Activated T-cell treated with anti-CD3 and anti-CD28 coated beads for 4 hours (primary cell): ENCODE measurements at places on chromosomes 7 and 10.

DNA sequence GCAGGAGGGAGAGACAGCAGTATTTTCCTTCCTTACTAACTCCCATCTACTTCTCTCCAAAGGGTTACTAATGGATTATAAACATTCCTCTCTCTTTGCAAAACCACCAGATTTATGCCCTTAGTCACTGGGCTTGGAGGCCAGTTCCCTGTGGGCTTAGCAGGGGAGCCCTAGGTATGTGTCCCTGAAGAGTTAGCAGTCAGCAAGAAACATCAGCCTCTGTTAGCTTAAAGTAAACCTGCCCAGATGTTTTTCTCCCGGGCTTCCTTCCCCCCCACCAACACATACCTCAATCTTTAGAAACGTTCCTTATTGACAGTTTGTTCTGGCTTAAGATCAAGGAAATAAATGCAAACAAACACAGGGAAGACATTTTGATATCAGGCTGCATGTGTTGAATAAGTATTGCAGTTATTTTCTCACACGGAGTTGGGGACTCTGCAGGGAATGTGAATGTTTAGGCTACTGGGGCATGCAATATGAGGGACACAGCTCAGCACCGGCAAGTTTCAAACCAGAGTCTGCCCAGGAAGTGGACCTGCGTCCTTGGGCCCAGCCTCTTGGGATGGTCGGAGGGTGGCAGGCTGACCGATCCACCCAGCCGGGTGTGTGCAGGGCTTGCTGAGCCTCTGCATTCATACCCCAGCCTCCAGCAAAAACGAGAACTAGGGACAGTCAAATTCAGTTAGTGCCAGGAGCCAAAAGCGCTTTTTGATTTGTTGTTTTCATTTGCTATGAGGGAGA is 252.0 kb upstream of the GRB10 start:
- DNase-seq, result no peak

- no peak for DNase-seq
Observed at GRCh38 chr7:153193144-153193595, 433.6 kb downstream of the ACTR3B start.

DNA sequence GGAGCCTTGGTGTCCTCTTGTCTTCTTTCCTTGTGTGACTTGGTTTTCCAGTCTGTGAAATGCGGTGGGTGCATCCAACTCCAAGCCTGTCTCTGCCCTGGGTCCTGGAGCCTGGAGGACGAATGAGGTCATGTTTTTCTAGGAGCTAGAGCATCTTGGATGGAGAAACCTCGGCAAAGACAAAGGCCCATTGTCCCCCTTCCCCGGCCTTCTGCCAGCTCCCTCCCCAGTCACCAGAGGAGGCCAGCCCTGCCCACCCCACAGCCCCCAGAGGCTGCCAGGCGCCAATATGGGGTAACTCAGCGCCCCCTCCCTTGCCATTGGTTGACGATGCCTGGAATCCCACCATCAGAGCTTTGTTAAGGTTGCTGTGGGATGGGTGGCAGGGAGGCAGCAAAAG is 40.4 kb downstream of the KCTD7 start:
- DNase-seq, result no peak

- no peak for DNase-seq
Observed at GRCh38 chr7:27032839-27033238, 63.0 kb downstream of the HOXA1 start.

GRCh38 chr10:44928462-44928861 is 17.3 kb downstream of the TMEM72 start:
- no peak for DNase-seq

DNA sequence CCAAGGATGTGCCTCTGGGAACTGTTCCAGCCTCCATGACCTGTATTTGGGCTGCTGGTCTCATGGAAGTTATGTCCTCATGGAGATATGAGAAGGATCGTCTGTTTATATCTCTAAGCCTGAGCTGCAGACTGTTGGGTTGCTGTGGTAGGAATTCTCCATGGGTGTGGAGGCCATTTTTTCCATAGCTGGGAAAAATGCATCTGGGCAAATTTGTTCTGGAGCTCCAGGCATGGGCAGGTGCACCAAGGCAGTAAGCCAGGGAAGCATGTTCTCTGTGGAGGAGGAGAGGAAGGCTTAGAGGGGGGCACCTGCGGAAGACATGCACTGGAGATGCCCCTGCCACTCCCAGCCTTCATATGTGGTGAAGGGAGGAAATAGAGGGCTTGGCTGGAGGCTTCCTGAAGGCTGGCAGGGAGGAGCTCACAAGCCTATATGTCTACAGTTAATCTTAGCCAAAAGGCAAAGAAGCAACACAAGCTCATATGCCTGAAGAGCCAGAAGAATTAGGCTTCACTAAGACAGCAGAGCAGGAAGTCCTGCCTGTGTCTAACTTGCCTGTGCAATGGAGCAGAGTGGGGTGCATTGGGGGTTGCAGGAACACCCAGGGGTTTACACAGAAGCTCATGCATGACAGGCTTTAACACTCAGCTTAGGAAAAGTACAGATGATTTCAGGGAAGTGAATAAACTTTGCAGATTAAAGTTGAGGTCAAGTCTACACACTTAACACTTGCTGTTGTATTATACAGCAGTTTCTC is 35.1 kb upstream of the CXCL12 start:
- no peak for DNase-seq

DNA sequence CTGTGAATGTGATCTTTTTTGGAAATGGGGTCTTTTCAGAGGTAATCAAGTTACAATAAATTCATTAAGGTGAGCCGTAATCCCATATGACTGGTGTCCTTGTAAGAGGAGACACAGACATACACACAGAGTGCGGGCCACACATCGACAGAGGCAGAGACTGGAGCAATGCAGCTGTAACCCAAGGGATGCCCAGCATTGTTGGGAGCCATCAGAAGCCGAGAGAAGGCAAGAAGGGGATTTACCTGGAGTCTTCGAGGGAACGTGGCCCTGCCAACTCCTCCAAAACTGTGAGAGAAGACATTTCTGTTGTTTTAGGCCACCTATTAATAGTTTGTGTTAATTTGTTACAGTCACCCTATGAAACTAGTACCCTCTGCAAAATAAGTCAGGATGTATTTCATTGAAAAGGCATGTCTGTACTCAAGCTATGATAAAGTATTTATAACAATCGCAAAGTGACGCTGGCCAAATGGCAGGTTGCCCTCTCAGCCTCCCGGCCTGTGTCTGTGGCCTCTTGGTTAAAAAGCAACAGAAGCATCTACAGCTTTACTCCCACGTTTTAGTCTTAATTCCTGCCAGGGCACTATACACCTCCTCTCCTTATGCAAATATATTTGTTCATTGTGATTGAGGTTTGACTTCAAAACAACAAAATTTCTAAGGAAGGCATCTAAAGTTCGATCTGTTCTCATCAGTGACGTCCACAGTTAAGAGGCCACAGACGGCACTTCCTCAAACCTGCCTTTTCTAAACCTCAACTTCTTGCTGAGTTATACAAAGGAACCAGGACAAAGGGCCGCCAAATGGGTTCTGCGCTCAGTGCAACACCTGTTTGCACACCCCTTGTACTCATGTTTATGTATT is 46.8 kb downstream of the HIPK2 start:
- no peak for DNase-seq

DNA sequence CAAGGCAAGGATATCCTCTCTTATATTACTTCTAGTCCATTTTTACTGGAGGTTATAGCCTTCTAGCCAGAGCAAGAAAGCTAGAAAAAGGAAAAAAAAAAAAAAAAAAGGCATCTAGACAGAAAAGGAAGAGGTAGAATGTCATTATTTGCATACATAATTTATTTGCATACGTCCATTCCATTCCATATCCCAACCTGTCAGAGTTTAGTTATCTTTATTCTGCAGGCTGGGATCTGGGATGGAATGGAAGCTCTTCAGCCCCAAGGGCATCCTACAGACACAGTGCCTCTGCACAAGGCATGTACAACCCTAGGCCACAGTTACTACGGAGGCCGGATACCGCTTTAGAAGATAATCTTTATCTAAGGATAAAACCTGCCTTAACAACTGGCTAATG is 9.6 kb downstream of the CH25H start:
- no peak for DNase-seq

GRCh38 chr7:134908289-134908688 is 78.0 kb upstream of the AGBL3 start:
- DNase-seq, result no peak

GRCh38 chr7:1232623-1233332 is at the start of gene UNCX:
Gene UNCX, plus strand, starts transcription at chr7:1232872. Its CDS starts 146 bp downstream, at chr7:1233018.
- no peak for DNase-seq
